ENCODE measurements at places on chromosomes 6 and 20.
A peak's percentile ranks its signal among the peaks of the same experiment; 100 is the strongest.

DNA sequence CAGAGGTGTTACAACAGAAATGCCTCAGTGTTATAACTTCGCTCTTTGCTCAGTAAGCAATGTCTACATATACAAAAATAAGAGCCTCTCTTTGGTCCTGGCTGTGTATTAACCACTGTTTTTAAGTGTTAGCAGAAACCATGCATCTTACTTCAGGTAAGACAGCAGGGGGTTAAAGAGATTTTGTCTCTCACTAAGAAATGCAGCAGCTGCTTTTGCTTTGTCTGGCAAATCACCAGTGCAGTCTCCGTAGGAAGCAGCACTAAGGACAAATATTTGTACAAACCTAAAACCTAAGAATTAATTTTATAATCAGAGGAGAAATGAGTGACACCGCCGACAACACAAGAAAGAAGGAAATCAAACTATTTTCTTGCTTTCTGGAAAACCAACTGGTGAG is 758 bp downstream of the SMIM28 start:
- no peak for DNase-seq

GRCh38 chr6:85756982-85757381 is 114.3 kb upstream of the SYNCRIP start:
- DNase-seq = no peak

DNA sequence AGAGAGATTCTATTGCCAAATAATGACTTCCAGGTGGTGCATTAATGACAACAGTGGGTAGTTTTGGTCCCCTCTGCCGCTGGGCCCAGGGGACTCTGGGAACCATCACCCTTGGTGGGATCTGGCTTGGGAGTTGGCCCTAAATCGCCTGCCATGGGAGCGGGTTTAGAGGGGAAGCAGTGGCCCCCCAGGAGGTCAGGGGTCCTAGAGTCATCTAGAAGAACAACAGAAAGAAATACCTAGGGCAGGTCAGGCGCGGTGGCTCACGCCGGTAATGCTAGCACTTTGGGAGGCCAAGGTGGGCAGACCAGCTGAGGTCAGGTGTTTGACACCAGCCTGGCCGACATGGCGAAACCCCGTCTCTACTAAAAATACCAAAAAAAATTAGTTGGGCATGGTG is 17.8 kb upstream of the ARFGEF2 start:
- DNase-seq = no peak

- DNase-seq = no peak
Observed at GRCh38 chr6:14423330-14423729, 305.8 kb downstream of the CD83 start.

GRCh38 chr6:158322724-158323560 is 10.7 kb downstream of the TULP4 start:
- no peak for DNase-seq

DNA sequence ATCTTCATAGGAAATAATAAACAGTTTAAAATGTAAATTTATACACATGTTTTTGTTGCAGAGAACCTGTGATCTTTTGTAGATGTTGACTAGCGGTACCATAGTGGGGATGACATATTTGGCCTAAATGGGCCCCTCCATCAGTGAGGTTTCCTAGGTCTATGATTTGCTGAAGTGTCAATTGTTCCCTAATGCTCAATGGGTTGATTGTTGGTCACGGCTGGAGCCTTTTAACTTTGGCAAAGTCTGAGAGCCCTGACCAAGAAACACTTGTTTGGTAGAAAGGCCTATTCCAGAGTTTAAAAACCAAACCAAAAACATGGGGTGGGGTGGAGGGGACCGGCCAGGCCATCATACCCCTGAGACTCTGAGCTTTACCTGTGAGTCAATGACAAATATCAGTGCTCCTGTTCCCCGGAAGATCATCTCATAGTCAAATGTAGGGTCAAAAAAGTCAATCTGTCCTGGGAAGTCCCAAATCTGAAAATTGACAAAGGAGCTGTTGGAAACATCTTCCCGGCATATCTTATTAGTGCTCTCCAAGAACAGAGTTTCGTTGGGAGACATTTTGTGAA is 25.1 kb downstream of the RRAGD start:
- no peak for DNase-seq

DNA sequence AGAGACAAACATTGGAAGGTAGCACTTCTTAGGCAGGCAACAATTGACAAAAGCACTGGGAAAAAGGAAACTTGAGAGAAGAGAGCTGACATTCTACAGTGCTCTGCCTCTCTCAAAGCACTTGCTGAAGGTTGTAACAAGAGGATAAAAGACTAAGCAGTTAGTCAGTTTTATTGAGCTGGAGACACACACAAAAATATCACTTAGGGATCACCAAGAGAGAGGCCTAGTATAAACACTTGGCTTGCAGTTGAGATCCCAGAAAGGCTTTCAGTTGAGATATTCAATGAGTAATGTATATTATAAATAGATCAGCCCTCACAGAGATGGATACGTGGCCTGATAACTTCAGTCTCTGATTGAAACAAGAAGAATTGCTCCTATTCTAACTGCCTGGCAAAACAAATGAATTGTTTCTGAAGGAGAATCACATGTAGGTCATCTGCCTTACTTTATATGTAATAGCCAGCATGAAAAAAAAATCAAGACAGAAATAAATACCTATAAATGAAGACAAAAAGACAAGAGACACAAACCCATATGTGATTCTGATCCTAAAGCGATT is 747.2 kb upstream of the MAN1A1 start:
- DNase-seq = no peak

GRCh38 chr6:12576389-12576788 is 140.2 kb upstream of the PHACTR1 start:
- DNase-seq = no peak

DNA sequence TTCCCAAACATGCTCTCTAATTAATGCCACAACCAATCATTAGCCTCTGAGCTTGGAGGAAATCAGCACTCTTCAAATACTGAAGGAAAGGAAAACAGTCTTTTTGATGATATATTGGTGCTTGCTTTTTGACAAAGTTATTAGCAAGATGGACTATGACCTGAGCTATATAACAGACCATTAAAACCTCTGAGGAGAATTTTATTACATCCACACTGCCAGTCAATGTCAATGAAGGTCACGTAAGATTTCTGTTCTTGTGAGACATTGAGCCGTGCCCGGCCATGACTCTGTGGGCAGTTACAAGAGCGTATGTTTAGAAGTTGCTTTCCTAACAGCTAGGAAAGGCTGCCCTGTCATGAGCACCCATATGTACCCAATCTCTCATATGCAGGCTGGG is 659.0 kb downstream of the UTRN start:
- no peak for DNase-seq

GRCh38 chr20:35290887-35291417 is 1.3 kb downstream of the FAM83C start:
- no peak for DNase-seq

GRCh38 chr6:105867821-105868220 is 218.3 kb upstream of the PRDM1 start:
- no peak for DNase-seq

DNA sequence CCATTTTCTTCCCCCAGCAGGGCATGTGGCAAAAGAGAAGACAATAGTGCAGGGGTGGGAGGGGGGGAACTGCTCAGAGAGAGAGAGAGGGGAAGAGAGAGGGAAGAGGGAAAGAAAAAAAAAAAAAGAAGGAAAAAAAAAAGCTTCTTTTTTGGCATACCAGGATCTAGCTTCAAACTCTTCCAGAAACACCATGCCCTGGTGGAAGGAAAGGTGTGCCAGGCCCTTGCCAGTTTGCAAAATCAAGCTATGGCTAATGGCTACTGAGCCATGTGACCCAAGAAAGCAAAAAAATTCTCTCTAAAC is 326 bp downstream of the ZMYND8 start:
- no peak for DNase-seq

DNA sequence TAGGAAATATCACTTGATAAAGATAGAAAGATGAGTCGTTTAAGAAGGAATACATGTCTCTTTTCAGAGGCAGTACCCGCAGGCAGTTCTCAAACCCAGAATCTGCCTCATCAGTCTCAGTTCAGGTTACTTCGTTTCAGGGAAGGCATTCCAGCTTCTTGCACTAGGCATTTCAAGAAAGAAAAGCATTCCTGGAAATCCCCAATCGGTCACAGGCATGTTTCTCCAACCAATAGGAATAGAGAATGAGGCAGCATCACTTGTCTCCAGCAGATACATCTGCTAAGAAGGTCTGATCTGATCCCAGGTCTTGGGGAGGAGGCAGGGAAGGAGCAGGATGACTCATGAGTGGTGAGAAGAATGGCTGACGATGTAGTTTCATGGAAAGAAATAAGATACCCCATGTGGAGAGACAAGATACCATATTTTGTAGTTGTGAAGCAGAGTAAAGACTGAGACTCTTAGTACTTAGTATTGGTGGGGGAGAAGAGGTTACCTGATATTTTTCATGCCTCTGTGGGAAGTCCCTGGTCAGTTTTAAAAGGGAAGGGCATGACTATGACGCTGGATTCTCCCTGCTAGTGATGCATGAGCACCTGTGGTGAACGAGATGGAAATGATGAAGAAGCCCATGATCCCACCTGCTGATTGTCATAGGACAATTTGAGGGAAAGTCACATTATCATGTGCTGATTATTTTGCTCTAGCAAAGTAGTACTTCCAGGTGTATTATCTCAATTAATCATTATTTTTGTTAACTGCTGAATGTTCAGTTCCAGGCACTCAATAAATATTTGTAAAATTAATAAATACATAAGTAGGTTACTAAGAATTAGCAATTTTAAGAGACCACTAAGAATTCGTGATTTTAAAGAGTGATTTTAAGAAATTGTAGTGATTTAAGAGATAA is 20.3 kb upstream of the HLA-DRB1 start:
- DNase-seq = no peak

- DNase-seq = no peak
Observed at GRCh38 chr20:50563133-50563944, 53.2 kb downstream of the PTPN1 start.

DNA sequence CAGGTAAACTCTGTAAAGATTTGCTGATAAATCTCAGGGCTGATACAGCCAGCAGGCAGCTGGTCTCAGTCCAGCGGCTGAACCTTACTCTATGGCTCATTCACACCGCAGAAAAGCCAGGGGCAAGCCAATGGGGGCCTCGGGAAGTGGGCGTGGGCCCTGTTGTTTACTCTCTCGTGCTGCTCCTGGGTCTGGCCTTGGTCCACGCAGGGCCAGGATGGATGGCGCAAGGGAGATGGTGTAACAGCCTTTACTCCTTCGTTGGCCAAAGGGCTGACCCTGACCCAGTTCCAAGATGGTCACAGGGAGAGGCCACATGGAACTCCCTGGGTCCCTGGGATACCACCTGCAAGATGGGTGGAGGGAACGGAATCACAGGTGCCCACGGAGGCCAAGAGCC is 16.2 kb downstream of the KCNK17 start:
- DNase-seq = no peak

GRCh38 chr6:77786935-77787629 is 134.2 kb downstream of the MEI4 start:
- DNase-seq = no peak

- no peak for DNase-seq
Observed at GRCh38 chr20:11972478-11972877, 54.8 kb downstream of the BTBD3 start.

DNA sequence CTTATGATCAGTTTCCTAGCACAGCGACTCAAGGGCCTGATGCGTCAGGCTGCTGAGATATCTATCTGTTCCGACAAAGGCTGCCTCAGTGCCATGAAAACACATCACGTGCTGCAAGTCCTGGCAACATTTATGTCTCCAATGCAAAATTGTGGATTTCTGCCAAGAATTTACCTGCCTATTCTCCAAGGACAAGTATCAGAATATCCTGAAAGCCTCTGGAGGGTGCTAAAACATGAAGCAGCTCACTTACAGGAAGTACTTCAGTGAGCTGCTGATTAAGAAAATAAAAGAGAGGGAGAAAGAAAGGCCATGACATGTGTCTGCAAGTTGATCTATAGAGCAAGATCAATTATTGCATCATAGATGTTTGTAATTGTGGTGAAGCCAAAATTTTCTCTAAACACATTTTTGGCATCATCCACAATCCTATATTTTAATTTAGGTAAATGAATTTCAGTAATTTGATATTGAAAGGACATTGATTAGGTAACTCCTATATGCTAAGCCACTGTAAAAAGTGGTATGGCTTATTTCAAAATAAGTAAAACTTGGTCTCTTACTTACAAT is 25.8 kb upstream of the TPBG start:
- no peak for DNase-seq

DNA sequence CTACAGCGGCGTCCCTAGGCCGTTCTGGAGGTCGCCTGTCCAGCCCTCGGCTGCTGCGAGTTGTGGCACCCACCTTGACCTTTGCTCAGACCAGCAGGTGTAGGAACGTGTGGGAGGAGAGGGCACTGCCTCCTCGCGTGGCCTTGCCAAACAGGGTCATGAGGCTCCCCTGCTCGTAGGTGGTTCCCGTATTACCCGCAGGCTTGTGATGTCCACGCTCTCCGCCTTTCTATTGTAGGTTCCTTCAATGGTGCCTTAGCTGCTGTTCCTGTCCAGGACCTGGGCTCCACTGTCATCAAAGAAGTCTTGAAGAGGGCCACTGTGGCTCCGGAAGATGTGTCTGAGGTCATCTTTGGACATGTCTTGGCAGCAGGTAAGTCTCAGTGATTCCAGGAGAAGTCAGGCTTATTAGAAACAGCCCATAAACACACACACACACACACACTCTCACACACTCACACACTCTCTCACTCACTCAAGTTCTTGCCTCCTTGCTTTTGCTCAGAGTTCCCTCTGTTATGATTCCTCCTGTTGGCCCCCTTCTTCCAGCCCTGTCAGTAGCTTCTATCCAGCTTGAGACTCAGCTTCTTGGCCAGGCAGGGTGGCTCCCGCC is 942 bp downstream of the ACAT2 start:
- no peak for DNase-seq

- no peak for DNase-seq
Observed at GRCh38 chr6:113802779-113803178, 54.4 kb upstream of the MARCKS start.

GRCh38 chr6:41594766-41595165 is 43.5 kb upstream of the MDFI start:
- no peak for DNase-seq

GRCh38 chr6:32972353-32973143 is 4.2 kb downstream of the BRD2 start:
- peak; percentile 28 for DNase-seq

- no peak for DNase-seq
Observed at GRCh38 chr6:122953766-122954165, 42.3 kb upstream of the CLVS2 start.

GRCh38 chr6:6649824-6650349 is 61.4 kb downstream of the LY86 start:
- DNase-seq = no peak
